ENCODE measurements at places on chromosomes 11 and 22.

GRCh38 chr11:130585545-130585944 is 137.1 kb downstream of the ADAMTS15 start:
- DNase-seq: no peak

GRCh38 chr22:30304495-30305244 is 15.4 kb upstream of the CASTOR1 start:
- DNase-seq: no peak

DNA sequence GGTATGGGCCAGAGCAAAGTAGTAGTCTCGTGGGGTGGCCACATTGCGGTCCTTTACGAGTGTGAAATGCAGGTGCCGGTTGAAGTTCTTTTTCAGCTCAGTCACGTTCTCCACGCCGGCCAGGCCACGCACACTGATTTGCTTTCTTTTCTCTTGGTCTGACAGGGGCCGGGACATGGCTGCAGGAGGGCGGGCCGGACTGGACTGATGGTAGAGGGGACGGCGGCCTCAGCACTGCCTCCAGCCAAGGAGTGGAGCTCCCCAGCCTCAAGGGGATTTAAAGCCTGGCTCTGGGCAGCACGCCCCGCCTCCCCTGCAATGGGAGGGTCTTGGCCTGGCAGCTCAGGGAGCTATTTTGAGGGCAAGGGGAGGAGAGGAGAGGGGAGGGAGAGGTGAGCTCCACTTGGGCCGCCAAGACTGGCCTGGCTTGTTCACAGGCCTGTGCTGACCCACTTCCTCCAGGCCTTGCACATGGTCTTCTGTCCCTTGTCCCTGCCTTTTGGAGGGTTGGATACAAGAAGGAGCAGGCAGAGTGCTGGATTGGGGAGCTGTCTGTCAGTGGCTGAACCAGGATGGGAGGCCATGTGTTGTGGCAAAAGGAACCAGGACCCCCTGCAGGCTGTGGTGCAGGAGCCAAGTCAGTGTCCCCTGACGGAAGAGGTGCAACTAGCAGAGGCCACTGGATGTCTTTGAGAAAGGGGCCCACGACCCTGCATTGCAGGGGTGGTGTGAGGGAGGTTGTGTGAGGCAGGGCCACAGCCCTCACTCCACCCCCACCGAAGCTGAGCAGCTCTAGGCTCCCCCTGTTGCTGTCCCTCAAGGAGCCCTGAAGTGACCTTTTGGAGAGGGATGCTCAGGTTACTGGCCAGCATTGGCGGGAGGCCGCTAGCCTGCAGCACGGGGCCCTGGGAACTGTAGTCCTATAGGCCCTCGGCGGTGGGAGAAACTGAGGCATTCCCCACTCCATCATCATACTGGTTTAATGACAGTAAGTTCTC is at the start of gene PYGM:
TSS of gene PYGM (minus strand) at position 253 of the 998 bp plus-strand sequence. CDS start at position 177, 76 bp downstream.
- DNase-seq: peak; percentile 43

- no peak for DNase-seq
Observed at GRCh38 chr22:19701420-19702145, 12.7 kb upstream of the SEPTIN5 start.

DNA sequence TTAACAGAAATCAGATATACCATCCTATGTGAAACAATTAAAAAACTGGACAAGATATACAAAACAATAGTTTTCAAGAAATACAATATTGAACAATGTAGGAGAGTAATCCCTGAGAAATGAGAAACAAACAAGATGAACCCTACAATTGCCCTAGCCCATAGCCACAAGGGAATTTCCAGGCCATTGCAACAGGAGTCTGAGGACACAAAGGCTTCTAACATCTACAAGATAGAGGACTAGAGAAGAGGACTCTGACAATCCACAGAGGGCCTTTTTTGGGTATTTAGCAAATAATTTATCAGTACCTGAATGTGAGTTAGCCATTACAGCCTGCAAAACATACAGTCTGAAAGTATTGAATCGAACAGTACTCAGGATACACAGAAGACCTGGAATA is 251.7 kb downstream of the GRM5 start:
- DNase-seq: no peak

- no peak for DNase-seq
Observed at GRCh38 chr11:57815476-57815875, 53.9 kb downstream of the CTNND1 start.

DNA sequence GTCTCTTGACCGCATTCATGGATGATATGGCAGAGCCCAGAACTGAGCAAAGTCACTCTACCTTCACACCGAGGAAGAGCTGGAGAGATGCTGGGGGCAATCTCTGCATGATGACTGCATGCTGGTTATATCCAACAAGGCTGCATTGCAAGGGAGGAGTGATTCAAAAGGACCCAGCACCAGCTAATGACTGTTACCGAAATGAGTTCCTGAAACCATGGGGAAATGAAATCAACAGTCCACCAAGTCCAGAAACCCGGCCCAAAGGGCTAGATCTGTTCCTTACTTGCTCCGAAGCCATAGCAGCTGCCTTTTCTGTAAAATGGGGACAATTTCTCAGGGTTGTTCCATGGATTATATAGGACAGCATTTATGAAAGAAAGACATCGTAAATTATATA is 1.2 kb upstream of the SMIM35 start:
- no peak for DNase-seq

DNA sequence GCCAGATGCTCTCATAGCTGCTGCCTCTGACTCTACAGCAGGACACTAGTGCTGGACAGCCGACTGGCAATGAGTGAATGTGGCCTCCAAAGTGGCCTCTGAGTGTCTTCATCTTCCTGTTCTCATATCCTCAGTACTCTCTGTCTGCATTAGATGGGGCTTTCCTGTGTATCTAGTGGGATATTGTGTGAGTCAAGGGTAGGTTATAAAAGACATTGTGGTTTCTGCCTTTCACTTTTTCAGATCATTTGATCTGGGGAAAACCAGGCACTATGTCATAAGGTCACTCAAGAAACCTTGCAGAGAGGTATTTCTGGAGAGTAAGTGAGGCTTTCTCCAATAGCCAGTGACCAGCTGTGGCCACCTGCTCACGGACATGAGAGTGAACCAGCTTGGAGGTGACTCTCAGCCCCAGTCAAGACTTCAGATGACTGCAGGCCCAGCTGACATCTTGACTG is 333.6 kb upstream of the NCAM1 start:
- DNase-seq: no peak

DNA sequence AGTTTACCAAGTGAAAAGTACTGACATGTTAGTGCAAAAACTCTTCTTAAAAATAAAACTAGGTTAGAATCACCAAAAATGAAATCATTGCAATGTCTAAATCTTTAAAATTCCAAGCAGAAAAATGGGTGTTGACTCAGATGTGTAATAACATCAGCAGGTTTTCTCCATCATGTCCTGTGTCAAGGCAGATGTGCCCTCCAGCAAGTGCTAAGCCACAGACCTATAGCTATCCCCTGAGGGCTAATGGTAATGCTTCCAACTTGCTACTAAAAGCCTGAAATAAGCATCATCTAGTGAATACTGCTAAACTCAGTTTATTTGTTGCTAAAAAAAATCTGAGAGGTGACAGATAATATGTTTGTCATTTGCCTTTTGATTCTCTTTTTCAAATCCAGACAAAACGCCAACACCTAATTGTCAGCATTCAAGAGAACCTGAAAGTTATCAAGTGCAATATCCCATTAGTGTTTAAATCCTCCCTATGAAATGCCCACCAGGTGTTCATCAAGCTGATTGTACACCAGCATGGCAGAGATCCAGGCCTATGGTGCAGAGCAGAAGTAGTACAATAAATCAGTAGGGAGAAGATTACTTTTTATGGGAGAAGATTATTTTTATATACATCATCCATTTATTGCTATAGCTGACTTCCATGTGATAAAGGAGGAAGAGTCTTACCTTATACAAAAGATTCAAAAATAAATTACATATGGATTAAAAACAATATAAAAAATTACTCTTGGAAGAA is 55.1 kb upstream of the SYT9 start:
- DNase-seq: no peak

DNA sequence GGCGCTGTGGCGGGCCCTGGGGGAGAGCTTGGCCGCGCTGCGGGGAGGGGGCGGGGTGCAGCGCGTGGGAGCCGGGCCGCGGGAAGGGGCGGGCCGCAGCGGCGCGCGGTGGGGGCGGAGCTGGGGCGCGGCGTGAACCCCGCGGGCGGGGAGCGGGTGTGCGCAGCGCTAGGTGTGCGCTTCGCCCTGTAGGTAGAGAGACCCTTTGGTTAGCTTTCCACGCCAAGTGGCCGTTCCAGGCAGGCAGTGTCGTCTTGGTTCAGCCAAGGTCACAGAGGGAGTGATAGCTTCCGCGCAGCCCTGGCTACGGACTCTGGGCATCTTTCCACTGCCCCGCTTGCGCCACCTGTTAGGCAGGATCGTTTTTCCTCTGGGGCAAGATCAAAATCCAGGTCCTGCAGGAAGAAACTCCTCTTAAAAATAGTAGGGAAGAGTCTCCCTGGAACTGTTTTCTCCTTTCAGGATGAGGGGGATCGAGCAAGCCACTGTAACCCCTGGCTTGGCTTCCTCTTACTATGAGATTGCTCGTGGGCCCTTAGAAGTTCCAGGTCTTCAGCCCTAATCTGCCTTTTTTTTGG is 434 bp downstream of the BANF1 start:
- DNase-seq: peak; percentile 47

DNA sequence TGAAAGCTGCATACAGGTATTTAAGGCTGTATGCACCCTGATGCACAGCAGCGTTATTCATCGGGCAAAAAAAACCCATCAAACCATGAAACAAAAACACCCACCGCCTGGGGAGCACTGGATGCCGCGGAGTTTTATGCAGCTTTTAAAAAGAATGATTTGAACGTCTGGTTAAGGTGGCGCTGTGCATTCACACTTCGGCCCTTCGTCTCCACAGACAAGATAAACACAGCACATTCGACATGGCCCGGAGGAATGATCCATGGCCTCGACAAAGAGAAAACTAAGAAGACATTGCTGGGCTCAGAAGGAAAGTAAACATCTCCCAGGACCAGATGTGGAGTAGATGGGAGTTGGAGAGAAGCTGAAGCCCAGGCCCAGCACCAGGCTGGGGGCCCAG is 40.8 kb upstream of the GAL start:
- no peak for DNase-seq

DNA sequence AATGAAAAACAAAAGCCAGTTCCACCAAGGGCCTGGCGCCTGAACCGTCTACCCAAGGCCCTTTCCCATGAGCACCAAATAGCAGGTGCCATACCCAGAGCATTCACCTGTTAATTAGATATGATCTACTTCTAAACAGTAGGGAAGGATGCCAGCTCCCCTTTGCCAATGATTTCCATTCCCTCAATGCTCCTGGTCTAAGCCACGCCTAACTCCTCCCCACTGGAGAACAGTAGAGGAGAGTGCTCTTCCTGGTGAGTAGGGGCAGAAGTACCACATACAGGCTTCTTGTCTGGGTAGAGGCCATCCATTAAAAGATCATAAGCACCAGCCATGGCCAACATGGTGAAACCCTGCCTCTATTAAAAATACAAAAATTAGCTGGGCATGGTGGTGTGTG is 40.7 kb downstream of the PACSIN2 start:
- DNase-seq: no peak

GRCh38 chr11:13857828-13858227 is 104.7 kb upstream of the SPON1 start:
- DNase-seq: no peak

GRCh38 chr22:29994943-29995342 is 85.3 kb upstream of the HORMAD2 start:
- no peak for DNase-seq

GRCh38 chr11:63907808-63908530 is 9.0 kb downstream of the RCOR2 start:
- no peak for DNase-seq

DNA sequence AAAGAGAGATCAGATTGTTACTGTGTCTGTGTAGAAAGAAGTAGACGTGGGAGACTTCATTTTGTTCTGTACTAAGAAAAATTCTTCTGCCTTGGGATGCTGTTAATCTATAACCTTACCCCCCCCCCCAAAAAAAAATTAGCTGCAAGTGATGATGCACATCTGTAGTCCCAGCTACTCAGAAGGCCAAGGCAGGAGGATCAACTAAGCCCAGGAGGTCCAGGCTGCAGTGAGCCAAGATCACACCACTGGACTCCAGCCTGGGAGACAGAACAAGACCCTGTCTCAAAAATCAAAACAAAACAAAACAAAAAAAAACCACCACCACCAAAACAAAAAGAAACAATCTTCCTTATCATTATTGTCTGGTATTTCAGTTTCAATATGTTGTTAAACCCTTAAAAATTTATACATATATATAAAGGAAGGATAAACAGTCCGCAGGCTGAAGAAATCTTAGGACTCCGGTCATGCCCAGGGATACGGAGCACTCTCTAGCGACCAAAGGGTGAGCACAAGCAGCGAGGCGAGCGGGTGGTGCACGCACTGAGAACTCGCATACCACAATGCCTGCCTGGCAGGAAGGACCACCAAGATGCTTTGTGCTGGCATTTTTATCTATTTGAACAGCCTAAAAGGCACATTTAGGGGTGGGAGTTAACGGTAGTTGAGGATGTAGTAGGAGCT is 6.4 kb downstream of the POLDIP3 start:
- no peak for DNase-seq

GRCh38 chr11:122843281-122844141 is 5.2 kb downstream of the CRTAM start:
- peak; percentile 41 for DNase-seq

DNA sequence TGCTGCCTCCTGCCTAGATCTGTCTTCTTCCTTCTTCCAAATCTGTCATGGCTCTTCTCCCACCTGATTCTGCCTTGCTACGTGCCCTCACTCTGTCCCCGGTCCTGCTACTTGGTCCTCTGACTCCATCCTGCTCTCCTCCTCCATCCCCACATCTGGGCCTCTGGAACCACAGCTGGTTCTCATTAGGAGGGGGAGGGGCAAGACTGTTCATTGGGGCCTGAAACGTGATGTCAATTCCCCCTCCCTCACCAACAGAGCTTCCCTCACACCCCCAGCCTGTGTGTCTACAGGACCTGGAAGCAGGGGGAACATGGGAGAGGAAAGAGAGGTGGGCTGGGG is 9.1 kb downstream of the DCHS1 start:
- DNase-seq: no peak

DNA sequence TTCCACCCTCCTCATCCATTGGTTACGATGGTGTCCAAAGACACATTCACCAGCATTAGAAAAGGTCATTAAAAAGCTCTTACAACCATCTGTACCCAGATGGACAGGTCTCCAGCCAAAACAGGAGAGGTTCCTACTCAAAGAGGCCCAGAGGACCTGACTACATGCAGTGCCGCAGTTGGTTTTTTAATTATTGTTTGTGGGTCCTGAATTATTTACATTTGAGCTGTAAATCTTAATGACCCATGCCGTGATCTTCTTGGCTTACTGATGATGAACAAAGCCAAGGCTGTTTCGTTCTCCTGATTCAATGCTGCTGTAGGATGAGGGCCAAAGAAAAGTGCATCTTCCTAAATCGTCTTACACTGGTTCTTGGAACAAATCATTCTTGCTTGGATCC is 83.7 kb downstream of the CADM1 start:
- no peak for DNase-seq

GRCh38 chr11:100761841-100762240 is 74.8 kb downstream of the ARHGAP42 start:
- no peak for DNase-seq

GRCh38 chr11:61959678-61960077 is 7.8 kb downstream of the FTH1 start:
- DNase-seq: no peak
